Right renal pelvis (tissue), 4 donors: ENCODE measurements at places on chromosomes 11 and 22. TPM values are rescaled to one million over a fixed set of nuclear protein-coding genes. Genes with fewer than 3 reads are reported as not detected.

DNA sequence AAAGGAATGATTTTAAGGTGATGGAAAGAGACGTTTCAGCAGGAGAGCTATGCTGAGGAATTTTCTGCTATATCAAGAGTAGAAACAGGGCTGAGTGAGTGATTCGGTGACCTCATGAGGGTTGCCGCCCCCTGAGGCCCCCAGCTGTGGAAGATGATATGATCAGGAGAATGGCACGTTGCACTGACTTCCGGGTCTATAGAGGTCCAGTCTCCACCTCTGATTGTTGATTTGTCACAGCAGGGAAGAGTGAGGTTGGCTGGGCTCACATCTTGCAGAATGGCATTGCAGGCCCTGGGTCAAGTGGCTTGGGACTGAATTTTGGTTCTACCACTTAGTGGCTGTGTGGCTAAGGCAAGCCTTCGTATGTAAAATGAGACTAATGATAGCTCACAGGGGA, 205.1 kb downstream of the SNX19 start:
- no peak for DNase-seq

DNA sequence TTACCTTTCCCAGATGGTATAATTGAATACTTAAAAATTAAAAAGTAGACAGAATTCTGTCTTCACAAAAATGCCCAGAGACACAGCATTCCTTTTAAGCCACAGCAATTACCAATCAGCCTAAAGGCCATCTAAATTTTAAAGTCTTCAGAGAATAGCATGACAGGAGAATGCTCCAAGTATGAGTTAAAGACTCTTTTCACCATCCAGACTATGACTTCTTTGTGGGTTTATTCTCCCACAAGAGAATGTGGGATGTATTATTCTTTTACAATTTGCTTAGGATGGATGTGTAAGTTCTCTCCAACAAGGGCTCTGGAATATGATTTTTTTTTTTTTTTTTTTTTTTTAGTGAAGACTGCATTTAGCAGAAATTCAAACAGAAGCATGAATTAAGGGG, 249.9 kb downstream of the TTC28 start:
- no peak for DNase-seq

DNA sequence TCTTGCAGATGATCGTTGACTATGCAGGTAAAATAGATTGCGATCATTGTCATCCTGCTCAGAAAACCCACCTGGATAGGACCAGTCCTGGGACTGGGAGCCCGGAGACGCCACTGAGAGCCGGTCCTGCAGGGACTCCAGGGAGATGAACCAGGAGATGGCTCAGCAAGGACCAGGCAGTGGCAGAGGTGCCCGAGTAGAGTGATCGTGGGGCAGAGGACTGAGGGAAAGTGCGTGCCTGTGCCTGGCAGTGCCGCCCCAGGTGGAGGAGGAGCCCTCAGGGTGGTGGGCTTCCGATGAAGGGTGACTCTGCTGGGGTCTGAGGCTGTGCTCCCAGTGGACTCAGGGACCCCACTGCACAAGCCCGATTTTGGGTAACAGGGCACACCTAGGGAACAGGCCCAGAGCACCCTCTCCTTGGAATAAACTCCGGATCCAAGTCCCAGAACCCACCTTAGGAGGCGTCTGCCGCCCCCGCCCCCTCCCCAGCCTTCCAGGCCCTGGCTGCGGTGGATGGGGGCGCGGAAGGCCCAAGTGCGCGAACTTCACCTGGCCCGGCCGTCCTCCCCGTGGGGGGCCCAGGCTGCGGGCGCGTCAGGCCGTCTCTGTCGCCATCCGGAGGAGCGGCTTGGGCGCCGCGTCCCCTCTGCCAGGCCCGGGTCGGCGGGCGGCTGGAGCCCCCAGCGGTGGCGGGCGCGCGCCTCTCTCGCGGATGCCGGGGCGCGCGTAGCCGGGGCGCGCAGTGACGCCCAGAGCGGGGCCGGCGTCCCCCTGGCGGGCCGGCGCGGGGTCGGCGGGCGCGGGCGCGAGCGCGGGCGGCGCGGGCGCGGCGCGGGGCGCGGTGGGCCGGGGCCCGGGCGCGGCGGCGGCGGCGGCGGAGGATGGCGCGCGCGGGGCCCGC, 1338.8 kb downstream of the BRD1 start:
- DNase-seq, result no peak

DNA sequence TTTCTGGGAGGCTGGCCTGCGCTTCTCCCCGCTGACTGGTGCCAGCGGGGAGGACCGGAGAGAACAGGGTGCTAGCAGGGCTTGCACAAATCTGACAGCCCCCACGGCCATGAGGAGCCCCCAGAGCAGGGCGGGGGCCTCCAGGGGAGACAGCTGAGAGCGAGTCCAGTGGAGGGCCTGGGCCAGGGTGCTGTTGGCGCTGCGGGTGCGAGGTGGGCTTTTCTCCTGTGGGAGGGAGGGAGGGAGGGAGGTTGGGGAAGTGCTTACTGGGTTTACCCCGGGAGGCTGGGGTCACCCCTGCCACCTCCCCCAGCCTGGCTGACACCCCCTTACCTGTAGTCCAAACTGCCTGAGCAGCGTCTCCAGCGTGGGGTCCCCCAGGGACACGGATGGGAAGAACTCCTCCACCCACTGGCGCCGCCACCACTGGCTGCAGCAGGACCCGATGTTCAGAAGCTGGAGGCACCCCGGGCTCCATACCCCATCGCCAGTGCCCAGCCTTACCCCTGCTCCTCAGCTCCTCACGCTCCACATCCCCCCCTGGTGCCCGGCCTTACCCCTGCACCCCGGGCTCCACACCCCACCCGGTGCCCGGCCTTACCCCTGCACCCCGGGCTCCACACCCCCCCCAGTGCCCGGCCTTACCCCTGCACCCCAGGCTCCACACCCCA, 3.9 kb downstream of the LMF2 start:
- no peak for DNase-seq

DNA sequence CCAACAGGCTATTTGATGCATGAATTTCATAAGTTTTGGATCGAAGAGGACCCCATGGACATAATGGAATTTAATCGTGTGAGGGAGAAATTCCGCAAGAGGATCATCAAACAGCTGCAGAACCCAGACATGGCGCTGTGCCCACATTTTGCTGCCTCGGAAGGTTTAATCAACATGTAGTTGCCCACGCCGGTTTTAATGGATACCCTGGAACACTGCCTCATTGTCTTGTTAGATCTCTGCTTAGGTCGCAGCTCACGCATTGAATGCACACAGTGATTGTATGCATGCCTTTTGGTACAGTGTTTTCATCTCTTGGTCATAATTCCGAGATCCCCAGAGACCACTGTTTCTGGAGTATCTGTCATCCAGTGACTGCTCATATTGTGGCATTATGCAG, 46.8 kb downstream of the SLN start:
- DNase-seq, result no peak

DNA sequence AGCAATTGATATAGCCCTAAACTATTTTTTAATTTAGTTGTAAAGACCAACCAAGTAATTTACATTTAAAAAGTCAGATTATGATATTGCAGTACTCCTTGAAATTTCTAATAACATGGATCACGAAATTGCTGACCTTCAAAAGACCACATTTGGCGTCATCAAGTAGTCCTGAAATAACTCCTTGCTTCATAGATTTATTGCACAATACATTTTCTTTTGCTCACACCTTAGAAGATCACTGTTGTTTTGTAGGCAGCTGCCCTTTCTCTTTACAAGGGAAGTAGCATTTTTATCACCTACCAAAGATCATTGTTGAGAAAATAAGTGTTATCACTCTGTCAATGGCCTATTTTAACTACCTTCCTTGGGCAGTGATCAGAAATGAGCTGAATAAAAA, 815.8 kb downstream of the METTL15 start:
- no peak for DNase-seq

- no peak for DNase-seq
Observed at GRCh38 chr11:1746956-1747752, 3.2 kb downstream of the IFITM10 start.

- DNase-seq, result no peak
Observed at GRCh38 chr22:24282401-24282800, 11.8 kb downstream of the SPECC1L start.

- DNase-seq, result peak; percentile 36
Observed at GRCh38 chr11:19499026-19499669, 213.5 kb upstream of the NAV2 start.

DNA sequence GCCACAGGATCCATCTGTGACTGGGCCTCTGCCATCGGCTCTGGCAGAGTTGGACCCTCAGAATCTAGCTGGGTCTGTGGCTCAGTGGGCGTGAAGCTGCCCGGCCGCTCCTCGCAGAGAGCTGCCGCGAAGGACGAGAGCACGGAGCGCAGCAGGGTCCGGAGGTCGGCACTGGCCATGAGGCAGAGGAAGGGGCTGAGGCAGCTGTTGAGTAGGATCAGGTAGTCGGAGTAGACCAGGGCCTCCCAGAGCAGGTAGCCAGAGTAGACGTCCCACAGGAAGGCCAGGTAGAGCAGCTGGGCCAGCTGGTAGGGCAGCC, 912 bp downstream of the GPR152 start:
- DNase-seq, result no peak

GRCh38 chr11:12094872-12095800, 15.3 kb upstream of the MICAL2 start:
- no peak for DNase-seq

GRCh38 chr22:37575490-37576003, 4.3 kb downstream of the LGALS2 start:
- no peak for DNase-seq

DNA sequence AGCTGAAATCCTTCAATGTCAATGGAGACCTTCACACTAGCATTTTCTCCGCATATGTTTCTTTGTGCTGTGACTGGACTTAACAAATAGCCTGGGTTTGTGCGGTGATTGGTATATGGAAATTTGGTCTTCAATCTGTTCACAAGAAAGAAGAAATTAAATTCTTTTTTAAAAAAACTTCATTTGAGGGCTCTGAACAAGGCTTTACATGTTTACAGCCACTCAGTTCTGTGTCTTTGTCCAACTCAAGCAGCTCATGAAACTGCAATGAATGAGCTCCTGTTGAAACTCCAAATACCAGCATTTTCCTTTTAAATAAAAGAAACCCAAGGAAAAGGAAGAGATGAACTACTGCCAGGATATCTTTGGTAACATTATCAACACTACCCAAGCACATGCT, 57.3 kb downstream of the PIK3C2A start:
- no peak for DNase-seq

- DNase-seq, result no peak
Observed at GRCh38 chr11:86672007-86672621, at the start of gene ME3. ME3 (minus strand) TSS chr11:86672616.

- DNase-seq, result no peak
Observed at GRCh38 chr22:36565686-36566085, 36.7 kb upstream of the EIF3D start.

- DNase-seq, result no peak
Observed at GRCh38 chr11:76653012-76653673, 17.4 kb downstream of the LRRC32 start.

GRCh38 chr11:85029964-85030363, 597.2 kb downstream of the DLG2 start:
- DNase-seq, result peak; percentile 1

- no peak for DNase-seq
Observed at GRCh38 chr11:133081730-133082452, 450.4 kb downstream of the OPCML start.

DNA sequence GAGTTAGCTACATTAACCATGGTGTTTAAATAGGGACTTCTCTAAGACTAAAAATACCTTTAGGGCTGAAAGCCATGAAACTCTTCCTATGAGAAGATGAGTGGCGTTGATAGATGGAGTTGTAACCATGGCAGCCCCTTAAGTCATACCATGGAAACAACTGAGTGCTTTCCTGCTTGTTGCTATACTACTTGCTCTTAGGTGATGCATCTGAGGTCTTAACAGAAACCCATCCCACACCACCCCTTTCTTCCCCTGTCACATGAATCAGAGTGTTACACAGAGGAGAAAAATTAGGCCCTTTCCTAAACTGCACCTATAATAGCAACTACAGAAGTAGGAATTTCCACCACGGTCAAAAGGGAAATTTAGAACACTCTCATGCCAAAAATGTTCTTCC, 64.3 kb upstream of the ZC3H12C start:
- no peak for DNase-seq

- DNase-seq, result no peak
Observed at GRCh38 chr11:129731316-129731715, 84.3 kb upstream of the TMEM45B start.

DNA sequence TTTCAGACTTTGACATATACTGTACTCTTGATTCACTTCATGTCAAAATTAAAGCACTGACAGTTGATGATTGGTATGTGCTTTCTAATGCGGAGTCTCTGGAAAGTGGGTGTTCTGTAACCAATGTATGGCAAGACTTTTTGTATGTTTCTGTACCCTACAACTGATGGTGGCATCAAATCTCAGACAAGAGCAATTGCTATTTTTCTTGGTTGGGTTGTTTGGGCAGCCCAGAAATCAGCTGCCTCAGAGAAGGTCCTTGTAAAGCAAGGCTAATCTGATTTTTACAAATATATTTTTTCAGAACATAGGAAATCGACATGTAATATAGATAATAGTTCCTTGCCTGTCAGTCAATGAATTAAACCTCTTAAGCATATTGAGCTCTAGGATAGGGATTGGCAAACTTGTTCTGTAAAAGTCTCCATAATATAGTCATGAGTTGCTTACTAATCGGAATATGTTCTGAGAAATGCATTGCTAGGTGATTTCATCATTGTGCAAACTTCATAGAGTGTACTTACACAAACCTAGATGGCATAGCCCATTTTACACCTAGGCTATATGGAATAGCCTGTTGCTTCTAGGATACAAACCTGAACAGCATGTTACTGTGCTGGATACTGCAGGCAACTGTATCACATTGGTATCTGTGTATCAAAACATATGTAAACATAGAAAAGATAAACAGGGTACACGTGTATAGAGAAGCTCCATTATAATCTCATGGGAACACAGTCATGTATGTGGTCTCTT, 10.2 kb upstream of the OOSP4A start:
- no peak for DNase-seq

GRCh38 chr22:22406445-22407027, 102.0 kb downstream of the ZNF280B start:
- DNase-seq, result no peak

DNA sequence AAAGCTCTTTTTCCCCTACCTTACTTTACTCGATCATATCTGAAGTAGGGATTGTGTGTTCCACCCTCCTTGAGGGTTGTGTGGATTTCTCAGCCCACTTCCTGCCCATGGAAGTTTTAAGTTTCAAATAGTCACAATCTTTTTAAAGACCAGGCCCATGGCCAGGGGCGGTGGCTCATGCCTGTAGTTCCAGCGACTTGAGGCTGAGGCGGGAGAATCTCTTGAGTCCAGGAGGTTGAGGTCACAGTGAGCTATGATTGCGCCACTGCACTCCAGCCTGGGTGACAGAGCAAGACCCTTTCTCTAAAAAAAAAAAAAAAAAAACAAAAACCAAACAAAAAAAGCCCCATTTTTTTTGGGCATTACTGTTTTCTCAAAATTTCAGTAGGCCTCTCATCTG, 36.3 kb upstream of the LRRC10B start:
- DNase-seq, result no peak

The TRPC6 gene
- polyA plus RNA-seq, result 10.0 TPM

The OR10D3 gene
- not detected for polyA plus RNA-seq

The PSMC3 gene
- 146 TPM for polyA plus RNA-seq

The SMIM35 gene
- polyA plus RNA-seq, result 0.08 TPM

The SSTR3 gene
- 0.83 TPM for polyA plus RNA-seq

The VWCE gene
- 2.2 TPM for polyA plus RNA-seq

The DHCR7 gene
- polyA plus RNA-seq, result 37.8 TPM

The RASSF10 gene
- 19.2 TPM for polyA plus RNA-seq

The SNAP29 gene
- polyA plus RNA-seq, result 33.3 TPM

The SSRP1 gene
- 176 TPM for polyA plus RNA-seq

The DCUN1D5 gene
- polyA plus RNA-seq, result 37.5 TPM

The SMC1B gene
- polyA plus RNA-seq, result 0.40 TPM

The RAC2 gene
- 9.1 TPM for polyA plus RNA-seq

The CARD18 gene
- polyA plus RNA-seq, result not detected

The TREH gene
- polyA plus RNA-seq, result 1.4 TPM

The NCAM1 gene
- 72.6 TPM for polyA plus RNA-seq

The MISFA gene
- 7.2 TPM for polyA plus RNA-seq

The DBX1 gene
- polyA plus RNA-seq, result not detected
